ENCODE measurements at places on chromosomes 7 and 10.

DNA sequence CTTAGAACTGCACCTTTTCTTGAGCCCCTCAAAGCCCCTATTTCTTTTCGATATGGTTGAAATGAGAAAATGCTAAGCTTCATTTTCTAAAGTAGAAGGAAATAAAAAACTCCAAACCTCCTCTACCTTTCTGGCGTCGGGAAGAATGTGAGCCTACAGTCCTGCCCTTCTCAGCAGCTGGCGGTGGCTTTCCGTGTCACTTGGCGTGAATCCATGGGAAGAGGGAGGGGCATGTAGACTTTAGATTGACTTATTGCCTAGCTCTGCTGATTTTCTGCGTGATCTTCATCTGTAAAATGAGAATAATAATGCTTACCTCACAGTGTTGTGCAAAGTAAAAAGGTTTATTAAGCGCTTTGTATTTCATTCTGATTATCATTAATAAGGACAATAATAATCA lies 35.0 kb downstream of the PRR15 start:
- DNase-seq = no peak

- no peak for DNase-seq
Measured at GRCh38 chr7:32154797-32155196, 84.6 kb upstream of the PDE1C start.

DNA sequence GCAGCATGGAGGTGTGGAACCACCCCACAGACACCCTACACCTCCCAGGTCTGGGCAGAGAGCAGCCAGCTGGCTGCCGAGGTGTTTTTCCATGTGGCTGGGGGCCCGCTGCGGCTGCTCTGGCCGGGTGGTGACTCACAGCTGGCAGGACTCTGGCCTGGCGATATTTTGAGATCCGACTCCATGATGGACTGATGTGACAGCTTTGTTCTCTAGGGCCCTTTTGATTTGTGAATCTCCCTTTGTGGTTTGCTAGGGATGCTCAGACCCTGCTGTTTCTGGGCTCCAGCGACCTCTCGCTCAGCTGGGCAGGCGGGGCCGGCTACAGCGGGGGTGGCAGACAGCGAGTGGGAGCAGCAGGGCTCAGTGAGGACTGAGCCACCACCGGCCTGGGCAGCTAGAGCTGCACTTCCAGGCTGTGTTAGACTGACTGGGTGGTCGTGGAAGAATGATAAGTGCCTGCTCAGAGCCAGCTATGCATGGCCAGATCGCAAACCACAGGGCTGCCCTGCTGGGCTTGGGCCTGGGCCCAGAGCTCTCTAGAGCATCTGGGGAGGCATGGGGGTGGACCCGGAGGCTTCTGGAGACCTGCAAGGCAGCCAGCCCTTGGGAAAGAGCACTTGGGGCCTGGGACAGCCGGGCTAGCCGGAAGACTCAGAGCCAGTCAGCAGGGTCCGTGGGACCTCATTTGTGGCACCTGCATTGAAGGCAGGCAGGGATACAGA lies 46.2 kb upstream of the GDF10 start:
- DNase-seq = no peak

DNA sequence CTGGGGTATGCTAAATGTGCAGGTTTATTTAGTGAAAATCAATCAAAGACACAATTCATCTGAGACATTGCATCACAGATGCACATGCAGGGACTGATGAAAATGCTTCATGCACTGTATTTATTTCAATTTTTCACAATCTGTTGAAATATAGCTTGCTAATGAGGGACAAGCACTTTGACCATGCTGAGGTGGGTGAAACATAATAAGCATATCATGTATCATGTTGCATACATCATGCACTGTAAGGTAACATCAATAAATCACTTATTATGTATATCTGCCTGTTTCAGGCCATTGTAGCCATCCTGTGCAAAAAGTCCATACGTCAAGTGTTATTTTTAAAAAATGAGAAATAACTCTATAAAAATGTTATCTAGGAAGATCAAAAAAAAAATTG lies 426.9 kb upstream of the PCDH15 start:
- no peak for DNase-seq

DNA sequence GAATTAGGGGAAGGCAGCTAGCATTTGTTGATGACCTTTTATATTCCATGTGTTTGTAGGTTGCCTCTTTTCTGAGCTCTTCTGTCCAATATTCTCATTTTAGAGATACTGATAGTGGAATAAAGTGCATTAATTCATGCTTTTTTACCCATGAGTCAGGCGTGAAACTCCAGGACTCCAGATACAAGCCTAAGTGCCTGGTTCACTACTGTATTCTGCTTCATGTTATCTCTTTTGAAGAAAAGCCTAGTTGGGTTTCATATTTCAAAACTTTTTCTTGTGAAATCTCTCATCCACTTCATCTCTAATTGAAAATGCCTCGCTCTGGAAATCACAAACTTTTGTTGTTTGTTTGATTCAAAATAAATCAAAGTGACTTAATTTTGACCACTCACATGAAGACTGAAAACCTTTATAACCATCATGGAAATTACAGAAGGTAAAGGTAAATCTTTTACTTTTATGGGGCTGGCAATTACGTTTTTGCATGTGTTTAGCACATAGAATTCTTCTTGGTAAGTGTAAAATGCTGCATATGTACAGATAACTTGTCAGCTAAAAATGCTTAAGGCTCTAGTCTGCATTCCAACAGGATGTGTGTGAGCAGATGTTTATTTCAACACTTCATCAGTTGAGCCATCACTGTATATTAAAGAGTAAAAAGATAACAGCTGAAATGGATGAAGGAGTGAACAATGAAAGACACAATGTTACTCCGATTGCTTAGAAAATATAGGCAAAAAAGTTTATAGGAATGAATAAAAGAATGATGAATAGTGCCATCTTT lies 961.8 kb upstream of the CELF2 start:
- no peak for DNase-seq

DNA sequence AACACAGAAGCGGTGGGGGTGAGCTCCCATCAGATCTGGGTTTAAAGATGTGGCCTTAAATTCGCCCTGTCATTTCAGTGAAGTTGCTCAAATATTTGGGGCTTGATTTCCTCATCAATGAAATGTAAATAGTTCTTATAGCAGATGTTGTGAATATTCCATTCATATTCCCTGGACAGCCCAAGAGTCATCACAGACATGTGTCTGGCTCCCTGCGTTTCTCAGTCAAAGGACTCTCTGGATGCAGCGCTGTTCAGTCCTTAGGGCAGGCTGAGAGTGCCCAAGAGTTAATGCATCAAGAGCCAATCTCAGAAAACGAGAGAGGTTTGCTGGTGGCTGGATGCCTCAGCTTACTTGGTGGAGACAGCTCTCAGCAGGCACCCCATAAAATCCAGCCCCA lies 475.5 kb upstream of the VSTM2A start:
- DNase-seq = no peak

- no peak for DNase-seq
Measured at GRCh38 chr7:107622429-107622828, 38.2 kb upstream of the SLC26A4 start.

GRCh38 chr7:138527746-138528223 lies 67.7 kb downstream of the TRIM24 start:
- no peak for DNase-seq

DNA sequence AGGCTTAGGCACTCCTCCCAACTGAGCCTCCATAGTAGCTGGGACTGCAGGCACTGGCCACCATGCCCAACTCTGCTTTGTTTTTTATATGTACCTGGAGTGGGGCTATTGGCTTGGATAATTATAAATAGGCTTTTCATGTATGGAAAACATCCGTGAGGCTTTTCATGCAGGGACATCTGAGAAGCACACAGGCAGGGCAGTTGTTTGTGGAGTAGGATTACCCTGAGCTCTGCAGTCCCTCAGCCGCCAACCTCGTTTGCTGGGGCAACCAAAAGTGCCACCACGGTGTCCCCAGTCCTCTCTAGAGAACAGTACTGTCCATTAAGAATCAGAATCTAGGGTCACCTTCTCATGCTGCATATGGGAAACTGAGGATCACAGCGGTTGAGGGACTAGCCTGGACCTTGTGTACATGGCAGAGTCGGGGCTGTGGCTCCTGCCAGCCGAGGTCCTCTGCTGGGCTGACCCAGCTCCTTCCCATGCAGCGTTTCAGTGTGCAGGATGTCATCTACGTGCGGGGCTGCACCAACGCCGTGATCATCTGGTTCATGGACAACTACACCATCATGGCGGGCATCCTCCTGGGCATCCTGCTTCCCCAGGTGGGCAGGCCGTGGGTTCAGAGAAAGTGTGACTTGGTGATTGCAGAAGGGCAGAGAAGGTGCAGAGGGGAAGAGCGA lies 54.5 kb downstream of the TSPAN15 start:
- DNase-seq = no peak

GRCh38 chr7:134174795-134175261 lies 47.7 kb downstream of the LRGUK start:
- DNase-seq = no peak

GRCh38 chr10:29332761-29333148 lies 43.9 kb downstream of the LYZL1 start:
- DNase-seq = no peak

DNA sequence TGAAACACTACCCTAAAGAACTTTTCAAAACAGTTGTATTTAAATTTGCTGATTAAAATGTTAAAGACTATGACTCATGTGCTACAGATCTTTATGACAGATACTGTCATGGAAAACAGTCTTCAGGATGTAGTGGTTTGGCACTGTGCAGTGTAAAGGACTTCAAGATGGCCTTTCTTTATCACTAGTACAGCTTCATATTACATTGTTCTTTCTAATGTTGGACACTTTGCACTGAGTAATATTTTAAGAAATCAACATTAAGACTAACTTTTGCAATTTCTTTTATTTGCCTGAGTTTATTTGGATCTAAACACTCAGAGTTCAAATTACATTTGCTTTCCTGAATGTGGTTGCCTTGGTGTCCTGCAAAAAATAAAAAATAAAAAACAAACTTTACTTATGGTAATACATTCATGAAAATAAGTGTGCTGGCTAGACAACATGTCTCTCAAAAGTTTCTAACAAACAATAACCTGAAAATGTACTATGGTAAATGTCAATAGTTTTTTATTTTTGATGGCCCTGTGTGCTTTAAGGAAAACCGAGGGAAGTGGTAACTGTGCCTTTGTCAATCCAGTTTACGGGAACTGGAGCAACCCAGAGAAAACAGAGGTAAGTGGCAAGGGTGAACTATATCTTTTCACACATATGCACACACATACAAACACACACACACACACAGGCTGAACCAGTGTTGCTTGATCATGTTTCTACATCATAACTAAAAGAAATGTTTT lies 85.9 kb upstream of the PLXDC2 start:
- no peak for DNase-seq

DNA sequence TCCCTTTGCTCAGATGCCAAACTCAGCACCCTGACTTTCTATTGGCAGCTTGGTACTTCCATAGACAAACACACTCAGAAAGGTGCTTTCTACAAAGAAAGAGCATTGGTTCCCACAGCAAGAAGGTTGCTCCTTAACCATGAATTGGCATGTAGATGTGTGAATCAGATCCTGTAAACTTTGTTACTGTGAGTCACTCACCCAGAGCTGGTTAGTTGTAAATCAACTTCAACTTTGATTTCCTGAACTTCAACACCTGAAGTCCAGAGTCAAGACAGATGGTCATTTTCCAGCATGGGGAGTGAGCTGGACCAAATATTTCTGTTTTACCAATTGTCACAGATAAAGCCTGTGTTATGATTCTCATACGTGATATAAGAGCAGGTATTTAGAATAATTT lies 797.2 kb downstream of the TNS3 start:
- no peak for DNase-seq

DNA sequence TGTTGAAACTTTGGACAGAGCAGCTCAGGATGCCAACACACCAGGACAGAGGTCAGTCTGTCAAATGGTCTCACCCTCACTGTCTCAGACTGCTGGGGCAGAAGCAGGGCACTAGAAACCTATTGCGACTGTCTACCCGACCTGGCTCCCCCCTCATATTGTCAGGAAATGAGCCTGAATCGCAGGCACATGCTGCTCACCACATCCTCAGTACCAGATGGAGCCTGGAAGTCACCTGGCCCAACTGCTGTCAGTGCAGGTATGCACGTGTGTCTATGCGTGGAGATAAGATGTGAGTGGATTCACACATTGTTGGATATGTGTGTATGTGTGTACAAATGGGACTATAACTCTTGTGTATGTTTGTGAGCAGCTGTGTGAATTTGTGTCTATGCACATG lies 3.2 kb upstream of the CDHR1 start:
- no peak for DNase-seq

DNA sequence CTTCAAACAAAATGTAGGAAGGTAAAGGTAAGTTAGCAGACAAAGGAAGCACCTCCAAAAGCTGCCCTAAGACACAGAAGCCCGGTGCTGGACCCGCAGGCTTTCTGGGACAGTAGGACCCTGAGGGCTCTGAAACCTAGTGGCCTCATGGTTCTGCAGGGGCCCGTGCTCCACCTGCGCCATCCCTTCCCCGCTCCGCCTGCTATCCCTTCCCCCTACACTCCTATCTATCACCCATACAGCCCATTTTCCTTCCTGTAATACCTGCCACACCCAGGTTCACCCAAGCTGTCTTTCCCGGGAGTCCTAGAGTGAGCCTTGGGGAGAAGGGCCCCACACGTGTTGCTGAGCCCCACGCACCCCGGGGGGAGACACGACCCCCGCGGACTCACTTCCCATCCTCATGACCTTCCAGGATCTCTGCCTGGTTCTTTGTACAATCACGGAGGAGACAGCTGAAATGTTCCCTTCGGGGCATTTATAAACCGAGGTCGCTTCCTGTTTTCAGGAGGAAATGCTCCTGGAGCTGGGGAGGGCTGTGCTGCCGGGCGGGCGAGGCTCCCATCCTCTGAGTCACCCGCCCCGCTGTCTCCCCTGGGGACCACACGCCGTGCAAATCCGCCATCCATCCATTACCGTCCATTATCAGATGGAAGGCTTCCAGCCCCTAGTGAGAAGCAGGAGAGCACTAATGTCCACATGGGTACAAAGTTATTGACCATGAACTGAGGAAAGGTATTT lies 251.7 kb upstream of the PITRM1 start:
- no peak for DNase-seq

Measured in bone marrow (tissue), 2 donors.